ENCODE measurements at places on chromosomes 1 and 21.

GRCh38 chr1:118862755-118863154 lies 125.4 kb downstream of the TBX15 start:
- DNase-seq, result no peak

DNA sequence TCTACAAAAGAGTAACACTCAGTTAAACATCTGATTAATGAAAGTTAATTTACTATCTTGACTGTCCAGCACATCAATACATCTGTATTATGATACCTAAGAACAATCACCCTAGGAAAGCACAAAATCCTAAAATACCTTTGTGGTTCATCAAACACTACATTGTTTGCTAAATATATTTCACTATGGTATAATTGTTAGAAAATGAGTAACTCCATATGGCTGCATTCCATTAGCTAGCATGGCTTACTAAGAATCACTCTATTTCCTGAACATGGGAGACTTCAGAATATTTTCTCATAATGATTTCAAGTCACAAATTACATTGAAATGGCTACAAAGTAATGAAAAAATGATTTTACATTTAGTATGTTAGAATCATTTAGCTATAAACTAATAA lies 12.5 kb downstream of the TRMT1L start:
- no peak for DNase-seq

GRCh38 chr1:96366516-96366915 lies 355.1 kb upstream of the PTBP2 start:
- DNase-seq, result no peak

GRCh38 chr1:203828002-203828401 lies 32.6 kb downstream of the ZBED6 start:
- DNase-seq, result no peak

- DNase-seq, result peak; percentile 19
These were observed 514 bp downstream of the TPRG1L start for GRCh38 chr1:3625151-3625907.

GRCh38 chr1:89550995-89551394 lies 26.4 kb downstream of the LRRC8B start:
- no peak for DNase-seq

DNA sequence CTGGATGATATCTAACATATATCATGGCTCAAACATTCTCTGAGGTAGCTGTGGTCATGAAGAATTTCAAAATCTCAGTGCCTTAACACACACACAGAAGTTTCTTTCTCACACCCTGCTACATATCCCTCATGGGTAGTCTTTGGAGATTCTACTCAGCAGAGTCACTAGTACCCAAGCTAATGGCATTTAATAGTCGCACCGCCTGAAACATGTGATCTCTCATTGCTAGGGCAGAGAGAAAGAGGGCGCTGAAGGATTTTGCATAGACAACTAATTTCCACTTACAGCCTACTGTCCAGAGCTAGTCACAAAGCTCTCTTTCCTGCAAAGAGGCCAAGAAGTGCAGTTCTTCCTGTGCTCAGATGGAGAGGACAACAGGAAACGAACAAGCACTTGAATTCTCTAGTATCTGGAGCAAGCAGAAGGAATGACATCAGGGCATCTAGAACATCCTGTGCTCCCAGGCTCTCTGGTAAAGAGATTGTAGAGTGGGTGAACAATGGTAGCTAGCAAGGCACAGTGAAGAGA lies 183.4 kb upstream of the PTBP2 start:
- no peak for DNase-seq

DNA sequence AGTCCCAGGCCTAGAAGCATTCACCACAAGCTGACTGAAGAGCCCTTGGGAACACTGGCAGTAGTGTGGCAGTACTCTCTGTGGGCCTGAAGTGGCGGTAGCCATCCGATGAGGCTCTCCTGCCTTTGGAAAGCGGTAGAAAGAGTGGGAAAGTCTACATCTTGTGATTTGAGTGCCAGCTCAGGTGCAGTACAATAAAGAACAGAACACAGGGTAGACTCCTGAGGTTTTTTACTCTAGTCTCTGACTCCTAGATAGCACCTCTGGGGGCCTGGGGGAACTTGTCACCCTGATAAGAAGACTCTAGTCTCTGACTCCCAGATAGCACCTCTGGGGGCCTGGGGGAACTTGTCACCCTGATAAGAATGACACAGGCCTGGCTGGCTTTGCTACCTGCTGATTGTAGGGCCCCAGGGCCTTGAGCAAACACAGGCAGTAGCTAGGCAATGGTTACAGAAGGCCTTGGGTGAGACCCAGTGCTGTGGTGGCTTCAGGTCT lies 18.0 kb upstream of the IL20 start:
- DNase-seq, result no peak
